Epithelial cell of alveolus of lung (primary cell): ENCODE measurements at places on chromosomes 6 and 20. TPM values are rescaled to one million over a fixed set of nuclear protein-coding genes. Genes with fewer than 3 reads are reported as not detected.

VGLL2 gene
- total RNA-seq: not detected in 2 replicates

MAP3K4 gene
- total RNA-seq: 15.7 and 17.5 TPM in 2 replicates

CLPSL1 gene
- total RNA-seq: not detected in 2 replicates

PLG gene
- total RNA-seq: not detected in 2 replicates

PPP1R16B gene
- 0.39 and 0.56 TPM in 2 replicates for total RNA-seq

FAM83C gene
- total RNA-seq: not detected in 2 replicates

C2 gene
- 0.65 and 4.8 TPM in 2 replicates for total RNA-seq

PKIB gene
- 1.9 and 2.6 TPM in 2 replicates for total RNA-seq

COL9A3 gene
- 1.3 and 44.4 TPM in 2 replicates for total RNA-seq

PAK5 gene
- total RNA-seq: not detected in 2 replicates

MBOAT1 gene
- 2.0 and 4.5 TPM in 2 replicates for total RNA-seq

DUSP15 gene
- total RNA-seq: 0.13 TPM in 1 of 2 replicates, not detected in the other

RPN2 gene
- 185 and 345 TPM in 2 replicates for total RNA-seq

BANF2 gene
- total RNA-seq: not detected in 2 replicates

TRIM31 gene
- not detected in 2 replicates for total RNA-seq

CFAP61 gene
- not detected in 2 replicates for total RNA-seq

VTA1 gene
- total RNA-seq: 51.2 and 58.0 TPM in 2 replicates

ROS1 gene
- total RNA-seq: 0.08 and 1.4 TPM in 2 replicates

CENPW gene
- total RNA-seq: 2.2 and 16.4 TPM in 2 replicates

CFB gene
- total RNA-seq: 5.2 and 10.7 TPM in 2 replicates

IPCEF1 gene
- total RNA-seq: 0.08 TPM in 1 of 2 replicates, not detected in the other

ISM1 gene
- total RNA-seq: 0.08 and 0.26 TPM in 2 replicates

RUNX2 gene
- total RNA-seq: 12.8 TPM in 2 replicates

MYH7B gene
- total RNA-seq: not detected in 2 replicates

SLC22A3 gene
- 4.0 and 26.3 TPM in 2 replicates for total RNA-seq

SOBP gene
- total RNA-seq: 1.0 and 4.2 TPM in 2 replicates

FGD2 gene
- total RNA-seq: not detected in 2 replicates

R3HDML gene
- not detected in 2 replicates for total RNA-seq

HLA-DPA1 gene
- total RNA-seq: 1.3 and 1.8 TPM in 2 replicates

CAP2 gene
- 1.2 and 7.5 TPM in 2 replicates for total RNA-seq

PARD6B gene
- 1.0 and 1.9 TPM in 2 replicates for total RNA-seq

GLP1R gene
- not detected in 2 replicates for total RNA-seq

MCM9 gene
- total RNA-seq: 3.8 and 6.5 TPM in 2 replicates
